Activated CD8-positive, alpha-beta T cell treated with anti-CD3 and anti-CD28 coated beads, Interleukin-2, amount 10 ng/mL, durations not matched to agents 7 days and 5 days (primary cell): ENCODE measurements at places on chromosomes 3 and 15. TPM values are rescaled to one million over a fixed set of nuclear protein-coding genes. Genes with fewer than 3 reads are reported as not detected.

DNA sequence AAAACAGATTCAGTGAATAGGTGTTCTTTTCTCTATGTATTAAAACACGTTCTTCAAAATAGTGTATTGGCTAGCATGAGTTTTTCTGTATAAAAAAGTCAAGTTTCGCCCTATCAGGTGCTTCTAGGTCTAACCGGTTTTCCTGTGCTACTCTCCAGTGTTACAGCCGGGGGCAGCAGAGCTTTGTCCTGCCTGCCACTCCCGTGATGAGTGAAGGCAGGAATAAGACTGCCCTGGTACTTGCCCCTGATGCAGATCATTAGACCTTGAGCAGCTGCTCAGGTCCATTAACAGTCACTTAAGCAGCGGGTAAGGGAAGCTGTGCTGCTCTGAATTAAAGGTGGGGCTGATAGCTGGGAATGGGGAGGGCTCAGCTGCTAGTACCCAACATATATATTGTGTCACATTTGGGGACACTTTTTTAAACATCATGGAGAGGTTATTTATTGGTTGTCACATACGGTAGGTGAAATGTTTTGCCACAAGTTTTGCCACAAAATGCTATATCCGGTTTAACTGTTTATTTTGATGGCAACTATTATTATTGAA is 1.3 kb upstream of the UNC13C start:
- no peak for DNase-seq

Gene TMEM158
- 0.13 TPM for total RNA-seq

GRCh38 chr3:114597012-114597411 is 303.2 kb downstream of the TIGIT start:
- no peak for DNase-seq

GRCh38 chr15:33284336-33284735 is 26.4 kb upstream of the RYR3 start:
- no peak for DNase-seq

- DNase-seq, result no peak
Measured at GRCh38 chr15:48650931-48651330, 5.4 kb upstream of the FBN1 start.

- no peak for DNase-seq
Measured at GRCh38 chr3:72591522-72592421, 256.5 kb downstream of the SHQ1 start.

GRCh38 chr3:177802151-177802900 is 605.0 kb upstream of the TBL1XR1 start:
- DNase-seq, result no peak

Gene CLDN18
- not detected for total RNA-seq

- DNase-seq, result no peak
Measured at GRCh38 chr3:173977747-173978146, 580.2 kb downstream of the NLGN1 start.

DNA sequence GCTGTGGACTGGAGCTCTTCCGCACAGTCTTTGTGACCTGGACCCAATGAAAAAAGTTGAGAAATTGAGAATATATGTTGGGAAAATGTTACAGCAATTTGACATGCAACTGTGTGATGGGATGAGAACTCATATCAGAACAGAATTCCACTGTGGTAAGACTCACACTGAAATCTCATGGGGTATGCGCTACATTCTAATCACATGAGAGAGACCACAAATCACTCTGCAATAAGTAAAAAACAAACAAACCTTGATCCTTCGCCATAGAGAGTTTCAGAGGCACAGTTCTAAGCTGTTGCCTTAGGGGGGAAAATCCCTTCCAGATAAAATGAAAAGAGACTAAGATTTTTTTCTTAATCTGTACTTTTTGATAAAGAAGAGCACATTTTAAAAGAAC is 37.3 kb downstream of the LMCD1 start:
- DNase-seq, result no peak

GRCh38 chr3:25945836-25946235 is 155.9 kb downstream of the OXSM start:
- no peak for DNase-seq

DNA sequence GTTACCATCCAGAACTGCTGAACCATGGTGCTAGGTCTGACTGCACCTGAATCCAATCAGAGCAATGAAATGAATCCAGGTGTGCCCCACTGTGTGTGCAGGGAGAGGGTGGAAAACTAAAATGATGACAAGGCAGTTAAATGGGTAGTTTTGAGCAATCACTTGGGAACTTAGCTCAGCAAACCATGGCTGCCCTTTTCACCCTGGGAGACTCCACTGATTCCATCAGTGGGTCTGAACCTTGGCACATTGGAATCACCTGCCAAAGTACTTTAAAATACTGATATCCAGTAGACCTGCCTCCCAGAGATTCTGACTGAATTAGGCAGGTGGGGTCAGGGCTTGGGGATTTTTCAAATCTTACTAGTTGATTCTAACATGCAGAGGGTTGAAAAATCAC is 59.8 kb upstream of the USP3 start:
- no peak for DNase-seq

DNA sequence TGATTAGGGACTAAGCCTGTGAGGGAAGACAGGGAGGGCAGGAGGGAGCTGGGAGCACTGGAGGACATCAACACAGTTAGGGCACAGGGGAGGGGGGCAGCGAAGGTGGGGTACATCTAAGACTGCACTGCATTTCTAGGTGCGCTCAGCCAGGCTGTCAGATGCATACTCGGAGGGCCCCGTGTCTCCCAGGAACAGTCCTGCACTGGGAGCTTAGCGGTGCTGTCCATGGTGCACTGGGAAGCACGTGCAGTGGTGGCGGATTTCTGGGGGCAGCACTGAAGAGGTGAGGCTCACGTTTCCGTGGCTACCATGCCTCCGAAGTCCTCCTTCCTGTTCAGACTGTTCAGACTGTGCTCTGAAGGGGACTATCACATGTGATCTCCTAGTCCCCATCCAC is 54.4 kb downstream of the ROPN1B start:
- DNase-seq, result no peak

DNA sequence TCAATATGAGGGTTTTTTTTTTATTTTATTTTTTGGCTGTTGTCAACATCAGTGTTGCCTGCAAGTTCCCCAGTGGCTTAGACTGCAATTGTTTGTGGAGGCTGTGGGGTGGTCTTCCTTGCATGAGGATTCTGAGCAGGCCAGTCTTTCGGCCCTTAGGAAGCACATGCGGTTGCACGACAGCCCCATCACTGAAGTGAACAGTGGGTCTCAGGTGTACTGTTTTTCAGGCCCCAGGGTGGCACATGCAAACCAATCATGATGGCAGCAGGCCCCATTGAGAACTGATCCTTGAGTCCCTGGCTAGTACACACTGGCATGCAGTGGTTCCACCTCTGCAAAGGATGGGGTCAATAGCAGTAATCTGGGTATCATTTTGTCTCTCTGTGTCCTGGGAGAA is 768.7 kb downstream of the EPHA3 start:
- DNase-seq, result no peak

- no peak for DNase-seq
Measured at GRCh38 chr3:114034787-114035545, 21.4 kb downstream of the CCDC191 start.

Gene PLEKHO2
- total RNA-seq, result 26.4 TPM

- DNase-seq, result no peak
Measured at GRCh38 chr3:44522494-44522933, 32.5 kb upstream of the ZKSCAN7 start.

DNA sequence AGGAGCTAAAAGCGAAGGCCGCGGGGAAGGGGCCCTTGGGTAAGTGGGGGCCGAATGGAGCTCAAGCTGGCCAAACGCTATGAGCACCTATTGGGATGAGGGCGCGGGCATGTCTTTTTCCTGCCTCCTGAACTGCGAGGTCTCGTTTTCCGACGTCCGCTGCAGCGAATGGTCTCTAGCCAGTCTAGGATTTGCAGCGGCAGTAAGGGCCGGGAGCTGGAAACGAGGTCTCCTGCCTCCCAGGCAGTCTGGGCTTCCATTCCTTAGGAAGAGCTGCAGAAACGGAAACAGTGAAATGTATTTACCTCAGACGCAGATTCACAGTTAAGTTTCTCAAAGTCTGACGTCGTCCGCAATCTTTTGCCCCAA is 517 bp downstream of the TMA7 start:
- peak; percentile 40 for DNase-seq

DNA sequence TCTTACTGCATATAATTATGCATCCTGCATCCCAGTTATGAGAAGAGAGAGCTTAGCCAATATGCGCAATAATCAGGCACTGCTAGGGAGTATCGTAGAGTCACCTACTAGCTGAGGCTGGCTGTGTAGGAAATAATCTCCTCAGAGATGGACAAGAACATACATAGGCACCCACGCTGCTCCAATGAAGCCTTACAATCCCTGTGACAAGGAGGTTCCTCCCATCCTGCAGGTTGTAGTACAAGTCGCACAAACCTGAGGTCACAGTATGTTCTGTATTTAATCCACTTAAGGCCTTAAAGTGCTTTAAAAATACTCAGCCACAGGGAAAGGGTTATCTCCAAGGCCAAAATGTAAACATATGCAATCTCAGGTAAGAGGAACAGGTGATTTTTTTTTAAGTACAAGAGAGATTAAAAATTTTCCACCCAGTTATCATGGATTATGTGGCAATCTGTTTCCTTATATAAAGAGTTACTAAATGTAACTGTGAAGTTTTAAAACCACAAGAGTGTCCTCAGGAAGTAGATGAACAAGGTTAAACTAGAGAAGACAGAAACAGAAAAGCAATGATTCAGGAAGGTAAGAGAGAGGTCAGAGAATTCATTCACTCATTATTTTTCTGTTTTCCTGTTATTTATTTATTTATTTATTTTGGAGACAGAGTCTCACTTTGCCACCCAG is 7.5 kb upstream of the COLQ start:
- DNase-seq, result no peak

- no peak for DNase-seq
Measured at GRCh38 chr3:14646131-14646573, 5.4 kb upstream of the CCDC174 start.
